ENCODE measurements at places on chromosomes 16 and 17.

GRCh38 chr16:14483819-14484385, 146.2 kb downstream of the PARN start:
- no peak for DNase-seq

DNA sequence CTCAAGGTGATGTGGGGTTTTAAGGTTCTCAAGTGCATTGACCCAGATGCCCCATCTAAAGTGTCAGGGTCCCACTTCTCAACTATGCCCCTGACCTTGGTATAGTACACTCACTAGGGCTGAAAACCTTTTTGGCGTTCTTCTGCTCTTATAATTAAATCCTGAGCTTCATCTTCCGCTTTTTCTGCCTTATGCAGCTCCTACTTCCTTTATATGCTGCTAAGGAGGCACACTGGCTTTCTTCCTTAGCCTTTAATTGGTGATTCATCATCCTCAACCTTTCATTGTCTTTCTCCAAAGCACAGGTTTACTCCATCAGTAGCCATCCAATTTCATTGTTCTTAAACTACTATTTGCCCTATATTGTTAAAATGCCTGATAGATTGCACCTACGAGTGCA, 5.3 kb upstream of the NF1 start:
- DNase-seq: no peak

DNA sequence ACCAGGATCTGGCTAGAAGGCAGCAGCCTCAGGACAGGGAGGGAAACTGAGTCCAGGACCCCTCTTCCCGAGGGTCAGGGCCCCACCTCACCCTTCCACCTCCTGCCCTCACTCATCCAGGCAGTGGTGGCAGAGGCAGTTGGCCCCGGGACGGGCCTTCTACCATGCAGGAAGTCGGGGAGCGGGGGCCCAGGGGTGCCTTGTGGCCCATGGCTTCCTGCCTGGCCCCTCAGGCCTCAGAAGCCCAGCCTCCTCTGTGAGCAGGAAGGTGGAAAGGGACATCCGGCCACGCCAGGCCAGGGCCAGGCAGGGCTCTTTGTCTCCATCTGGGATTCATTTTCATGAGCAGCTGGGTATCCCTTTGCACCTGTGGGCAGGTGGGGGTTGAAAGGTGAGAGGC, 58.5 kb downstream of the BAHCC1 start:
- no peak for DNase-seq

DNA sequence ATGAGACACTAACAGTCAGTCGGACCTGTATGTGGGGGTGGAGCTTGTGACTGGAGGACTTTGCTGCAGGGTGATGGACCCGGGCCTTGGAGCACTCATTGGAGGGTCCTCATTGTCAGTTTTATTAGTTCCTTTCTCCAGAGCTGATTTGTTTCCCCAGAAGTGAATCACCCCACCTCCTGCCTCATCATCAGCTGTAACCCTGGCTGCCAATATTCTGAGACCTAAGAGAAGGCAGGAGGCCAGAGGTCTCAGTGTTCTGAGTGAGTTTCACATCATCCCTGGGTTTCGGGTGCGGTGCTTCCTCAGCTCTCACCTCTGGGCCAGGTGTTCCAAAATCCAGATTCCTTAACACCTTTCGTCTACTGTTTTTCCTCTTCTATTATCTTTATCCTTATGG, 49.9 kb upstream of the KIFC3 start:
- no peak for DNase-seq

- DNase-seq: no peak
These were observed 88.2 kb downstream of the SPECC1 start for GRCh38 chr17:20097330-20097729.

- no peak for DNase-seq
These were observed 694.1 kb downstream of the TOX3 start for GRCh38 chr16:51852892-51853291.

DNA sequence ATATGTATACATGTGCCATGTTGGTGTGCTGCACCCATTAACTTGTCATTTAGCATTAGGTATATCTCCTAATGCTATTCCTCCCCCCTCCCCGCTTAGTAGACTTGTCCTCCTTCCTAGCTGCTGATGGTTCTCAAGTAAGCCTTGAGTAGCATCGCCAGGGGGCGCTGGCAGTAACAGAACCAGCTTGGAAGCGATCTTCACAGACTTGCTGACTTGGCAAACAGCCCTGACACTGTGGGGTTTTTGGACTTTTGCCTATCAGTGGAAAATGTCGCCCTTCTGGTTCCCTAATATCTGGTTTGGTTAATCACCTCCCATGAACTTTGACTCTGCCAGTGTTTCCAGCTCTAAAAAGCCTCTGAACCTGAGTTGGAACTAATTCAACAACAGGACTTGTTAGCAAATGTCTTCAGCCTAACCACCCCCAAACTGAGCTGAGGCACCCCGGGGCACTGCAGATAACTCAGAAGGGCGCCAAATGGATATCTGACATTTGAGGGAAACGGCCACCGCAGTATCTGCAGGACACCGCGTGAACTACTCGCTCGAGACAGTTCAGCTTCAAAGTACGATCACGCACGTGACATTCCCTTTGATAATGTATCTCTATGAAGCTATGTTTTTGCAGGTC, 15.4 kb upstream of the SPATA32 start:
- DNase-seq: peak; percentile 86

DNA sequence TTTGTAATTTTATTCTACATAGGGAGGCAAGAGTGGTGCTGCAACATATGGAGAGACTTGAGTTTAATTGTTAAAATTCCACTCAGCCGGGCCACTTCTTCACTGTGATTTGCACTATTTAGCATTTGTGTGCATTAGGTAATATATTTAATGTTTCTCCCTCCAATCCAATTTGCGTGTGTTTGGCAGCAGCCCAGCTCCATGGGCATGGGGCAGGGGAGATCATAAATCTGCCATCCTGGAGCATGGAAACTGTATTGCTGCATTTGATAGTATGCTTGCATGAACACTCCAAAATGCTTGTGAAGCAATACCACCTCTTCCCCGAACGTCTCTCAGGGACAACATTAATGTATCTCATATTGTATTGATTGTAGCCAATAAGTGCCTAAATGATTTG, 339.1 kb upstream of the RBFOX1 start:
- no peak for DNase-seq

GRCh38 chr16:12387786-12388185, 411.3 kb downstream of the SNX29 start:
- DNase-seq: no peak

GRCh38 chr17:19385521-19385983, 1.4 kb downstream of the MFAP4 start:
- DNase-seq: no peak

- DNase-seq: no peak
These were observed 50.5 kb downstream of the DYNLRB2 start for GRCh38 chr16:80591071-80591915.

DNA sequence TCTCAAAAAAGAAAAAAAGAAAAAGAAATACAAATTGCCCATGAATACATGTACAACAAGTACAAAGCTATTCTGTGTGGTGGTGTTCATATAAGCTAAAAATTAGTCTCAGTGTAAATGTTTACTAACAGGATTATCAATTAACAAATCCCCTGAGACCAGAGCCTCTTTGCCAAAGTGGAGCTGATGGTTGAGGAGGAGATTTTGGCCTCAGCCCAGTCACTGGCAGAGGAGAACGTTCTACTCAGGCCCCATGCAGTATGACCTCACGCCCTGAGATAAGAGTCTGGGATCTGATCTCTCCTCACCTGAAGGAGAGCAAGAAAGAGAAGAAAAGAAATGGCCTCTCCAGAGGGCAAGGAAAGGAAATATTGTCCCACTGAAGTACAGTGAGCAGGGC, 35.5 kb upstream of the NOL11 start:
- DNase-seq: no peak

GRCh38 chr17:2842464-2842863, 46.2 kb downstream of the RAP1GAP2 start:
- DNase-seq: no peak

DNA sequence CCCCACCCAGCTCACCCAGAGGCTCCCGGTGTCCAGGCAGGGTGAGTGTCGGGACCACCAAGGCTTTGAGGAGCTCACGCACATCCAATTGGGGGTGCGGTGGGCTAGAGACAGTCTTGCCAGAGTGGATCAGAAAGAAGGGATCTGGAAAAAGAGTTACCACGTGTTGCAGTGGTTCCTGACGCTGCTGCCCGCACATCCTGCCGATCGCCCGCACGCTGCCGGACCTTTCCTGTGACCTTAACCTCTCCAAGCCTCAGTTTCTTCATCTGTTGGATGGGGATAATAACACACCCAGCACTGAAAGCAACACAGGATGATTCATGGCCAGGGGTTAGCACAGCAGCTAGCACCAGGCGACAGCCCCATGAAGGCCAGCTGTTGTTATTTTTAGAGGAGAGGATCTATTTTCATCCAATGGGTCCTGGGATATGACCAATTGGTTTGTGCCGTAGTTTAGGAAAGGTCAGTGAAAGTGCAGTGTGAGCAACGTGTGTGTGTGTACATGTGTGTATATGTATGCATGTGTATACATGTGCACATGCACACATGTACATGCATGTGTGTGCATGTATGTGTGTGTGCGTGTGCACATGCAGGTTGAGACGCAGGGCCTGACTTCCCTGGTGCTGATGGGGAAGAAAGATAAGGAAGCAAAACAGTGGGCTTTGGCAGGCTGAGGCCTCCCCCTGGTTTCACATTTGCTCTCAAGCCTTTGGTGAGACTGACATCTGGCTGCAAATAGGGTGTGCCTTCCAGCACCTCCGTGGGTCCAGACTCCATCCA, 2.5 kb downstream of the ITGAX start:
- DNase-seq: no peak

DNA sequence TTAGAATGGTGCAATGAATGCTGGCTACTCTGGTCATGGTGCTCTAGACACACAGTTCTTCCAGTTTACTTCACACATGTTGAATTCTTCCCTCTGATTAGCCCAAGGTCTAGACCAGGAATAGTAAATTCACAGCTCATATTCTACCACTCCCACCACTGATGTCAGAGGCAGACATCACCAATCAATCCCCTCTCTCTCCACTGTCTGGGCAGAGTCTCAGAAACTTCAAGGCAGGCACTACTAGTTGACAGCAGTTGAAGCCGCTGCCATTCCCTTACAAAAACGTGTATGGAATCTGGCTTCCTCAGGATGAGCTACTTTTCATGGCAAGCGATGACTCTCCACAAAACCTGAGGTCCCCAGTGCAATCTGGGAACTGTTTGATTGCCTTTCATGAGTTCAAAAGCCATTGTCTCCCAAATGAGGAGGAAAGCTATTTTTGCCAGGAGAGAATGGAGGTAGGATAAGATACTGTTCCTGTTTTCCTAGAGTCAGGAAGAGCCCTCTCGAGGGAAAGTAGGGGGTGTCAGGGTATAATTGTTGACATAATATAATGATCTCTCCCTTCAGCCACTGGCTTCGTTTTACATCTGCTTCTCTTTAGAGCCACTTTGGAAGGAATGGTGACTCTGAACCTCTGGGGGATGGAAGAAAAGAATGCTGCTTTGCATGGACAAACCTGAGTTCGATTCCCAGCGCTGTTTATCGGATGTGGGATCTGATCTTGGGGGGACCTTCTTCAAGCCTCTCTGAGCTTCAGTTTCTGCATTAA, 90.0 kb downstream of the FOXL1 start:
- DNase-seq: no peak

DNA sequence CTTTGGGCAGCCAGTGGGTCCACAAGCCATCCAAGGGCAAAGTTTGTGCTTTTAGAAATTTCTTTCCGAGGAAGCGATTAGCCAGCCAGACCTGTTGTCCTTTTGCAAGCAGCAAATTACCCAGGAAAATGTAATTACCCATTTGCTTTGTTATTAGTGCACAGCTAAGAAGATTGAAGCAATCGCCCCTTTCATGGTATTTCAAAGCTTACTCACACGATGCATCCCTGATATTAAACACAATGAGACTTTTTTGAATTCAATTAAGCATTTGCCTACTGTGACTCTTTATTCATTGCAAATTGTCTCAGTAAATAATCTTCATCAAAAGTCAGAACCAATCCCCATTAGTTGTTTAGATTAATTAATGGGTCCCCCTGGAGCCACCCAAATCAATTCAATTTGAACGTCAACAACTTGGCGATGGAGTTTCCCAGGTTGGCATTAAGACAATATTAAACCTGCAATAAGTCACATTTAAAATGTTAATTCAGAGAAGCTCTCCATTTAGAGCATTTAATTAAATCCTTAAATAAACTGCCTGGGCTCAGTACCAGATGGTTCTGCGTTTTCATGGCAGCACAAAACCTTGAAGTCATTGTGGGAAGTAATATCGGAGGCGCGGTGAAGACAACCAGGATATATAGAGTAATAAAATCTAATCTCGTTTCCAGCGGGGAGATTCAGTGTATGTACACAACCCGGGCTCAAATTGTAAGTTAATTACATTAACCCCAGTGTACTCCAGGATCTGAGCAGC, 366.2 kb upstream of the TNRC6C start:
- no peak for DNase-seq

DNA sequence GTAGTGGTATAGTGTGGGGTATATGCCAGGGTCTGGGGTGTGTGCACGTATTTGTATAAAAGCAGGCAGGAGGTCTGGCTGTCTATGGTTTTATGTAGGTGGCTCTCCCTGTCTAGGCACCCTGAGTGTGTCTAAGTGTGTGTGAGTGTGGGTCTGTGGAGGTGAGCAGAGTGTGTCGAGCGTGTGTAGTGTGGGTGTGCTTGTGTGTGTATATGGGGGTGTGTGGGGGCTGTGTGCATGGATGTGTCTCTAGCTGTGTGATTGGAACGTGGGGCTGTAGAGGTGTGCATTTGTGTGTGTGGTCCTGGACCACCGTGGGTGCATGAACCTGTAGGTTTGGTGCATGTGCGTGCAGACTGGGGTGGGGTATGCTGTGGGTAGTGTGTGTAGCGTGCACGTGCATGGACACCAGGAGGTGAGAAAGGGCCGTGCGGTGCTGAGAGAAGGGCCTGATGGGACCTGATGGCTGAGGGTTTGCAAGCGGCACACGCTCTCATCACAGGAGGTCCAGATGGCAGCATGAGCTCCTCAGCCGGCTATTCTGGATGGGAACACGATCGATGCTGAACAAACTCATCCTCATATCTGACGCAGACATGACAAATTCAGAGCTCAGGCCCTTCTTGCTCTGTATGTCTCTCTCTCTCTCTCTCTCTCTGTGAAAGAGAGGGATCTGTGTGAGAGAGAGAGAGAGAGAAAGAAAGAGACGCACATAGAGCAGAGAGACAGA, 27.7 kb downstream of the SPACA3 start:
- DNase-seq: no peak

GRCh38 chr16:85600078-85600477, 13.0 kb upstream of the GSE1 start:
- no peak for DNase-seq

- peak; percentile 3 for DNase-seq
These were observed 58.6 kb downstream of the EMP2 start for GRCh38 chr16:10521681-10522274.
